ENCODE measurements at places on chromosomes 7 and 10. TPM values are rescaled to one million over a fixed set of nuclear protein-coding genes. Genes with fewer than 3 reads are reported as not detected.

DNA sequence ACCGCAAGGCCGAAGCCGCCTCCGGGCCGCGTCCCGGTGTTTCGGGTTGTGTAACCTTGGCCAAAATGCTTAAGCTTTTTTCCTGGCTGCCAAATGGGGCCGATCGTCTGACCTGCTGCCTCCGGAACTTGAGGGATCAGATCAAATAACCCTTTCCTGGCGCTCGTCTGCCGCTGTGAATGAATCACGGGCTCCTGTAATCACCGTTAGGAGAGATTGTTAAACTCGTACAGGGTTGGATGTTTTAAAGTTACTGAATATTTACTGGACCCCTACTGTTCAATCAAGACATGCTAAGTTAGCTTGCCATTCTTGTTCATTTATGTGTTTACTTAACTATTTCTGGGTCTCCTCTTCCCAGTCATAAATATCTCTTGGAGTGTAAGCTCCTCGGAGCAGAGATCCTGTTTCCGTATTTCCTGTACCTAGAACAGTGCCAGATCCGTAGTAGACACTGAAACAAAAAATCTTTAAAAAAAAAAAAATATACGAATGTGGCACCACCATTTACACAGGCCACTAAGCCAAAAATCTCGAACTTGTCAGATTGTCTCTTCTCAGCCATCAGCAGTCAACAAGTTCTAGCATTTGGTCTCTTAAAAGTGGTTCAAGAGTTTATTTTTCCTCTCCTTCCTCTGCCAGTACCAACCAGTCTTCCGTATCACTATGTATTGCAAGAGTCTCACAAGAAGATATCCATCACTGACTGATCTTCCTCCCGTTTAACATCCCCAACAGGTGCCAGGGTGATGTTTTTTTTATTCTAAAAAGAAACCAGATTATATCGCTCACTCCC, 650 bp upstream of the TM9SF3 start:
- DNase-seq, result peak; percentile 93

GRCh38 chr7:117322741-117323304, at the start of gene WNT2:
WNT2 (minus strand) TSS chr7:117323058; CDS start chr7:117322989, 69 bp downstream.
- peak; percentile 14 for DNase-seq

DNA sequence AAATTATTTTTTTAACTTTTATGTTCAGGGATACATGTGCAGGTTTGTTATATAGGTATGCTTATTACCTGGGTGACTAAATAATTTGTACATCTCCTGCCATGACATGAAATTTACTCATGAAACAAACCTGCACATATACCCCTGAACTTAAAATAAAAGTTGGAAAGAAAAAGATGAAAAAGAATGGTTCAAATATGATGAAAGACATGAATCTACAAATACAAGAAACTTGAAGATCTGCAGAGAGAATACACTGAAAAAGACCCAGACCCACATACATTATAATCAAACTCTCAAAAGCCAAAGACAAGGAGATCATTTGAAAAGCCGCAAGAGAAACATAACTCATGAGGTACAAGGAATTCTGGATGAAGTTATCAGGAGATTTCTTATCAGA, 70.2 kb downstream of the AKR1C4 start:
- no peak for DNase-seq

GRCh38 chr10:98404571-98405359, 10.2 kb downstream of the PYROXD2 start:
- DNase-seq, result peak; percentile 47

DNA sequence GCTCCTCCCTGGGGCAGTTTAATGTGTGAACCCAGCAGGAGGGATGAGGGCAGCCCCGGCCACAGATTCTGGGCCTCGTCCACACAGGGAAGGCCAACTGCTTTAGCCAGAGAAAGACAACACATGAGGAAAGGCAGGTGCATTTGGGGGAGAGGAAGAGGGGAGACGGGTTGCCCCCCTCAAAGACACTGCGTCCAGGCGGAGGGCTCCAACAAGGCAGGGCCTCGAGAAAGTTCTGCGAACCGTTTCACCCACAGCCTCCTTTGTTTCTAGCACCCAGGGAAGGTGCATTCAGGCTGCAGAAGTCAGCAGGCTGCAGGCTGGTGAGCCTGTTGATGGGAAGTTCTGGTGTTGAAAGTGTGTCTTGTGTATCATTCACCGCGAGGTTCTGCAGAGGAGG, 10.1 kb downstream of the FOXL3 start:
- DNase-seq, result no peak

- no peak for DNase-seq
Observed at GRCh38 chr10:92187101-92187500, 103.8 kb downstream of the CPEB3 start.

DNA sequence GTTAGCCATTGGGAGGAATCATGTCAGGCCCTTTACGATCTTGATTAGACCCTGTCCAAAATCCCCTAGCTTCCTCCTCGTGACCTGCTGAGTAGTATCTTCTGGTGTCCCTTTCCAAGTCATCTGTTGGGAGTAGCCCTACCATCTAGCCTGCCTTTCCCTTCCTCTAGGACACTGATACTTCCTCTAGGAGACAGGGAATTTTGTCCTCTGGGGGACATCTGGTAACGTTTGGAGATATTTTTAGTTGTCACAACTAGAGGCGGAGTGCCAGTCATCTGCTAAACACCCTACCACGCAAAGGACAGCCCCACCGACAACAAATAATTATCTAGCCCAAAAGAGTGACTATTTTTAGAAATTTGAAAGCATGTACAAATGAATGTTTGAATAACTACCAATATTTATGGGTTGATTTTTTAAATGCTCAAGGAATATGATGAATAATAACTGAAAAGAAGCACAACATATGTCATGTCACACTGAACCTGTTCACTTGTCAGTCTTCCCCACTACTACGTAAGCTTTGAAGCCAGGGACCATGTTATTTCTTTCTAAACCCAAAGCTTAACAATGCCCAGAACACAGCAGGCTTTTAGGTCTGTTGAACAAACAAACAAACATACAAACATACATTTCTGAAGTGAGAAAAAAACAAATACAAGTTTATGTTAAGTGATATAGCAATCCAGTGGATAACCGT, 105.9 kb downstream of the ARHGAP12 start:
- DNase-seq, result peak; percentile 57

DNA sequence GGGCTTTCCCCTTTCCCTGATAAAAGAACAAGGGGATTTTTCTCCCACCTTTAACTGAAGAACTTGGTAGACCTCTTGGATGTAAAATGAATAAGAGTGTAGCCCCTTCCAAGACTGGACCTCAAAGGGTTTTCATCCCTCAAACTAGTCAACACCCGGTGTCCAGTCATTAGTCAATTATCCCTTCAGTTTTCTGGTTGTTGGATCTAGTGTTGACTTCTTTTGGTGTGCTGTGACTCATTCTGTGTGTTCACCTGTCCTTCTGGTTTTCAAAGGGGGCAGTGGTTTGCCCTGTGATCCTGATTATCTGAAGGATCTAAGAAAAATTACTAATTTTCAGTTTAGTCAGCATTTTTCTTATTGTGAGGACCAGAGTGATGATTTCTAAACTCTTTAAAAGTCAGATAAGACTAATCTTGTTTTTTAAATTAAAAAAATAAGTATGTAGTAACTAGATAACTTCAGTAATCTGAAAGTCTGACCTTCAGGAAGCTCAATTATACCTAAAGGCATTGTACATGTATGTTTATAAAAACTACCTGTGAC, 583.5 kb downstream of the CNTNAP2 start:
- DNase-seq, result no peak

- DNase-seq, result peak; percentile 74
Observed at GRCh38 chr10:20898866-20899535, 1.9 kb upstream of the NEBL start.

DNA sequence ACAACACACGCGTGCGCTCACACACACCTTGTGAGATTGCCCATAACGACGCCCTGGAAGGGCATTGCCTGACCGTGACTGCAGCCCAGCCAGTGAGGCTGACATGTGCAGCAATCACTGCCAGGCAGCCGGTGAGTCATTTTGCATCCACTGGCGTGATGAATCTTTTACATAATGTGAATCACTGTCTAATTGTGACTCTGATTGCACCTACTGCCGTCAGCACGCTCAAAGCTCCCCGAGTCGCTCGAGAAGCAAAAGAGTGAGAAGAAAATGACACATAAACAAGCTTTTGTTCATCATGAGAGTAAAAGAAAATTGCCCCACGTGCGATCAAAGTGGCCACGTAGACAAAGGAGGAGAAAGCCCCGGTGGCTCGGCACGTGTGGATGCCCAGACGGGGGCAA, 117.4 kb upstream of the PFKP start:
- no peak for DNase-seq

GRCh38 chr7:1040790-1041189, 3.6 kb upstream of the GPR146 start:
- DNase-seq, result peak; percentile 93

GRCh38 chr10:6563075-6563474, 17.0 kb downstream of the PRKCQ start:
- DNase-seq, result no peak

GRCh38 chr10:95391164-95391563, 100.4 kb upstream of the PDLIM1 start:
- DNase-seq, result no peak

DNA sequence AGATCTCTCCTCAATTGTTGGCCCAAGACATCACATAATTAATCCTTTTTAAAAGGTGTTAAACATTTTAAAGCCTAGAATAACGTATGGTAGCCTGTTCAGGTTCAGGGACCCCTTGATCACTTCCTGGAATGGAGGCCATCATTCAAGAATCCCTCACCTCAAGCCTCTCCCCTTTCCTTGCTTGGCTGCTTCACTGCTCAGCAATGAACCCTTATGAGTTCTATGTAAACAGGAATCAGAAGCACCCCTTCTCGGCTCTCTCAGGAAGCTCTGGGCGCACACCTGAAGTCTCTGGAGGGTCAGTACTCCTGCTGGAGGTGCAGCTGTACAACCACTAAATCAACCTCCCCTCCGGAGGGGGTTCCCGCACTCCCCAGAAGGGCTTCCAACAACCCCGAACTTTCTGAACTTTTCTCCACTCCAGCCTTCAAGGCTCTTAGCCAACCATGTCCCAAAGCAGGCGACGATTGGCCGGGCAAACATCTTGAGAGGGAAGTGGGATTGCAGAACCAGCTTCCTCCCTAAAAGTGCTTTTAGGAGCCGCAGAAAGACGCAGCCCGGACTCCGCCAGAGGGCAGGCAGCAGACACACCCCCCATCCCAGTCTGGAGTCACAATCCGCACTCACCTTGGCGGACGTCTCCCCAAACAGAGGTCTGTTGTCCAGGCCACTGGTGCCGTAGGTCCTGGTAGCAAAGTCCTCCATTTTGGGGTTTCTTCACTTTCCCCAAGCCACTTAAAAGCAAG, 562 bp downstream of the TMEM243 start:
- peak; percentile 80 for DNase-seq

GRCh38 chr10:127259347-127259746, 63.0 kb upstream of the INSYN2A start:
- no peak for DNase-seq

DNA sequence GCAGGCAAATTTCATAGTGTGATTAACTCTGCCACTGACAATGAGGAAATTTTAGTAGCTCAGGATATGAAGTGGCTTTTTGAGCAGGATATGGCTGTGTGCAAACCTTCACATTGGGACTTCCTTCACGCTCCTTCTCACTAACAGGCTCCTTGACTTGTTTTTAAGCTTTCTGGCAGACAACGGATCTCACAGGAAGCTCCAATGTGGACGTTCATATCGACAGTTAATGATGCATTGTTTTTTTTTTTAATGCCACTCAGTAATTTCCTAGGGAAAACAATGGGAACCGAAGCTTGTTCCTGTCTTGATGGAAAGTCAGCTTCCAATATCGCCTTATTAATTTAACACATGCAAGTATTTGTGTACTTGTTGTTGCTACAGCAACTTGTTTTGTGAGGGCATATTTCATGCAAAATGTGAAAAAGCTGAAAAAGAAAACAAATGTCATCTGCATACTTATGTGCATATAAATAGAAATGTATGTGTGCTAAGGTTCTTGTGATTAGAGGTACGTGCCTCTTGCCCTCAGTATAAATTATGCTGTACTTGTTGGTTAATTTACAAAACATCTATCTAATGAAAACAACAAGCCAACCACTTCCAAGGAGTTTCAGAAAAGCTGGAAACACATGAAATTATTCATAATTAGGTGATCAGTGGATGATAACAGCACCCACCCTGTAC, 84.7 kb downstream of the NRP1 start:
- DNase-seq, result peak; percentile 64

GRCh38 chr7:134669845-134670373, 23.3 kb downstream of the BPGM start:
- DNase-seq, result peak; percentile 19

DNA sequence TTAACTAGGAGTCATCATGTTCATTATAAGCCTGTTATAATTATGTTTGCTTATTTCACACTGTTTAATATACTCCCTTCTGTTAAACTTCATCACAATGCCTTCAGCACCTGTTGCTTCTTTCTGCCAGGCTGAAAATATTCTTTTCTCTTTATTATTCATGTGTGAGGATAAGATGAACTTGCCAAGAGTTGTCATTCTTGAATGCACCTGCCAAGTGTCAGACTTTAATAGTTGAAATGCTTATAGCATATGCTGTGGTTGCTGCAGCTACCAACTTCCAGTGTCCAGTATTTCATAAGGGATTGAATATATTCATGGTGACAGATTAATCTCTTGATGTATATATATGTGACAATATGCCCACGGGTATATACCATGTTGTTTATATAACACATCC, 339.2 kb upstream of the MEOX2 start:
- peak; percentile 86 for DNase-seq

DNA sequence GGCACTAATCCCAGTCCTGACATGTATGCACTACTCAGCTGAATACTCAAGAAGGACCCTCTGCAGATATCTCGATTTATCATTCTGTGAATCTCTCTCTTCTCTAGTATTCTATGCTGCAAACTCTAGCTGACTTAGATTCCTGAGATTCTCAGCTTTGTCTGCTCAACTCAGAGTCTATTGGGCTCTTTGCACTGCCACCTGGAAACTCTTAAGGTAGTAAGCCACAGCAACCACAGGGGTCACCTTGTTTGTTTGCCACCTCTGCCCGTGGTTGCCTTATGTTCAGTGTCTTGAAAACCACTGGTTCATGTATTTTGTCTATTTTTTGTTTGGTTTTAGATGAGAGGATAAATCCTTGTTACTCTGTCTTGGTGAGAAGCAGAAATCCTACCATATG, 72.9 kb downstream of the SP8 start:
- DNase-seq, result no peak

DNA sequence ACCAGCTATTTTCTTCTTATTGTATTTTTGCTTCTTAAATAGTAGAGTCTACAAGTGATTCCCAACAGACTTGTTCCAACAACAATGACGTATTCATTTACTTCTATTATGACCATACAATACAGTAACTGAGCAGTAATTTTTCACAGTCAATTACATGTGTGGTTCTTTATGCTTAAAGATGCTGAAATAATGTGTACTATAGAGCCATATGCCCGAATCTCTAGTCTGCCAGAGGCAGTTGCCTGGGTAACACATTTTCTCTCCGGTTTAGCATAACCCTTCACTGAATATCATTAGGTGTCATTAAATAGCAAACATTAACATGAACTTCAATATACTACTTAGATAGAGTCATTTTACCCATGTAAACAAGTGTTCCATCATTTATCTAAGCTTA, 75.0 kb downstream of the SLC25A13 start:
- no peak for DNase-seq

The ZNF467 gene
- polyA plus RNA-seq, result 5.7 TPM

The WEE2 gene
- polyA plus RNA-seq, result not detected

The CEP55 gene
- polyA plus RNA-seq, result 12.5 TPM

The ITGB8 gene
- polyA plus RNA-seq, result 5.4 TPM

The OR6V1 gene
- not detected for polyA plus RNA-seq

The NKX1-2 gene
- polyA plus RNA-seq, result 0.05 TPM

The CPED1 gene
- polyA plus RNA-seq, result 7.4 TPM

The FXYD4 gene
- polyA plus RNA-seq, result 1.5 TPM

Data from muscle of leg (tissue), 16 donors.